GOT3 (cell line): ENCODE measurements at places on chromosomes 7 and 10.

GRCh38 chr7:50657912-50658311, 92.7 kb upstream of the DDC start:
- no peak for DNase-seq

- no peak for DNase-seq
Observed at GRCh38 chr7:155490697-155491628, 33.0 kb downstream of the EN2 start.

- DNase-seq = no peak
Observed at GRCh38 chr7:78444267-78444666, 645.7 kb downstream of the PHTF2 start.

GRCh38 chr10:60934215-60935175, 9.5 kb downstream of the RHOBTB1 start:
- DNase-seq = no peak

DNA sequence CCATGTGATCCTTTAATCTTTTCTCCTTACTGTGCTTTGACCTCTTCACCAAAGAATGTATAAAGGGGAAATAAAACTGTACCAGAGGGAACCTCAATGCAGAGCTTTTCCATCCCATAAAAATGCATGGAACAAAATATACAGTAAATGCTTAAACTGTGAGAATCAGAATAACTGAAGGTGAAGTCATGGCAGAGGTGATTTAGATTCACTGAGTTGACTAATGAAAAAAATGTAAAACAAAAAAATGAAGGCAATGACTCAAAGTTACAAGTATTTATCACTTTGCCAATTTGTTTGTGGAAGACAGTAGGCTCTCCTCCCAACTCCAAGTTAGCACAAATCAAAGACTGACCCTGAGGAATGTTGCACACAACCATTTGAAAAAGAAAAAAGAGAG, 1331.6 kb upstream of the SORCS1 start:
- no peak for DNase-seq
